Tibial nerve (tissue), 4 donors: ENCODE measurements at places on chromosomes 5 and 9.

DNA sequence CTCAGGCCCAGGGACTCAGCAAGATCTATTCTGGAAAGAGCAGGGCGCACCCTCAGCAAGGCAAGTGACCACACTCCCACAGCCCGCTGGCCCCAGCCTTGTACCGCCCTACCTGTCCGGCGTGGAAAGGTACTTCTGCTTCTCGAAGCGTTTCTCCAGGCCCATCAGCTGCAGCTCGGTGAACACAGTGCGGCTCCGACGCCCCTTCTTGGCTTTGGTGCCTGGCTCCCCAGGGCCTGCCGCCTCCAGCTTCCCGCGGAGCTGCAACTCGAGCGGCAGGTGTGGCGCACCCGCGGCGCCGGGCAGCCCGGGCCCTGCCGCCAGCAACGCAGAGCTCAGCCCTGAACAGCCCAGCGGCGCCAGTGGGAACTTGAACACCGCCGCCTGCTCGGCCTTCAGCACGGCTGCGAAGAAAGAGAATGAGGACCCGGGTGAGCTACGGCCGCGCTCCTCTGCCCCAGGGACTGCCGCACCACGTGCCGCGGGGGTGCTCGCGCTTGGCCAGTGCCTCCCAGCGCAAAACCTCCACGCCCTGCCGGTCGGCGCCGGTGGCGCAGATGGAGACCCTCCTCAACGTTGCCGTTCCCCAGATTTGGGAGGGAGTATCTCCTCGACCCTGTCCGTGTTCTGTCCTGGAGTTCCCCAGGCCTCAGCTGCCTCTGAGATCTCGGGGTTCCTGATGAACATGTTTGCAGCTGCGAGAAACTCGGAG, 2.2 kb downstream of the BARX1 start:
- no peak for DNase-seq

- no peak for DNase-seq
Observed at GRCh38 chr5:40442346-40442745, 237.4 kb upstream of the PTGER4 start.

- no peak for DNase-seq
Observed at GRCh38 chr9:34964458-34964857, 6.4 kb downstream of the PHF24 start.

GRCh38 chr5:121681229-121681855, 170.3 kb upstream of the FTMT start:
- DNase-seq: no peak

- no peak for DNase-seq
Observed at GRCh38 chr5:137481596-137481995, 17.5 kb downstream of the SPOCK1 start.
